ENCODE measurements at places on chromosomes 2 and 18.
A peak's percentile ranks its signal among the peaks of the same experiment; 100 is the strongest.

DNA sequence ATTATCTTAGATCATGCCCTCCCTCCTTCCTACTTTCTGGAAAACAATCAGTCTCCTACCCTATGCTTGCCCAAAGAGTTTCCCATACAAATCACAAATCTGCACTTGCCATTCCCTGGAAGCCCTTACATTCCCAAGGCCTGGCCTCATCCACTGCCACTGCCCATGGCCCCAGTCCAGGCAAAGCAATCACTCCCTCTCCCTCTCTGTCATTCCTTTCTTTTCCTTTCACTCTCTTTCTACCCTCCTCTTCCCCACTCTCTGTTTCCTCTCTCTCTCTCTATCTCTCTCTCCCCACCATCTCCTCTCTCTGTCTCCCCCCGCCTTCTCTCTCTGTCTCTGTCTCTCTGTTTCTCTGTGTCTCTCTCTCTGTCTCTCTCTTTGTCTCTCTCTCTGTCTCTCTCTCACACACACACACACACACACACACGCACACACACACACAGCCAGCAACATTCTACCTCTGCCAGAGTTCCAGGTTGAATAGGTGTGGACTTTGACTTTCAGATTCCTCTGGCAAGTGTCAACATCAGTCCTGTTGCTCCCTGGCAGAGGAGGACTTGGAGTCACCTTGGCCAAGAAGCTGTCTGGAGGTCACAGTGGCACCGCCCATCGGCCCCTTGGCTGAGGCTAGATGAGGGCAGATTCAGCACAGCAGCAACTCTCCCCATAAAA, 43.7 kb upstream of the NAT8 start:
- DNase-seq = no peak

GRCh38 chr2:28463211-28463816, 32.5 kb upstream of the PLB1 start:
- no peak for DNase-seq

GRCh38 chr2:10427618-10427949, 20.5 kb downstream of the ODC1 start:
- DNase-seq = no peak

- DNase-seq = no peak
Observed at GRCh38 chr18:6255116-6255705, 159.5 kb downstream of the L3MBTL4 start.

DNA sequence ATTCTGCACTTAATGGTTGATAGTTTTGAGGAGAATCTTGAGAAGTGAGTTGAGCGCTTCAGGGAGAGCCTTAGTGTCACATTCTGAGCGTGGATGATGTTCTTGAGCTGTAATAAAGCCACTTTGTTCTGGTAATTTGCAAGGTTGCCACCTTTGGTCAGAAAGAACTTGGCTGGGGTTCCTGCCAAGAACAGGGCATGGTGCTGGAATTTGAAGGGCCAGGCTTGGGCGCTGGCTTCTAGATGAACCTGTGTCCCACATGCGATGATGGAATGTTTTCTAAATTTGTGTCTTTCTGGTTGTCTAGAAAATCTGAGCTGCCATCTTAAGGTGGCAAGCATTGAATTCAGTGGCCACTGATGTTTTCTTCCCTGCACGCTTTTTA, 124.1 kb upstream of the EML6 start:
- DNase-seq = no peak

- no peak for DNase-seq
Observed at GRCh38 chr18:36812678-36813077, 16.1 kb downstream of the TPGS2 start.

DNA sequence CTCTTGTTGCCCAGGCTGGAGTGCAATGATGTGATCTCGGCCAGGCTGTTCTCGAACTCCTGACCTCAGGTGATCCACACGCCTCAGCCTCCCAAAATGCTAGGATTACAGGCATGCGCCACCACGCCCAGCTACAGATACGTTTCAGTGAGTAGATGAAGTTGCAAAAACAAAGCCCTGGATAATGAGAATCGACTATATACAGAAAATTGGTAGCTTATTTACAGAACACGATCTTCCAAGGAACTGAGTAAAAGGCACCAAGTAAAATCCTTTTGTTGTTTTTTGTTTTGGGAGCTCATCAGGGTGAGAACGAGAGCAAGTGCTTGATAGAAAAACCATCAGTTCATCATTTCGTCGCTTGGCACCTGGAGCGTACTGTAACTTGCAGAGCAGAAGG, 62.8 kb downstream of the MYCN start:
- no peak for DNase-seq

DNA sequence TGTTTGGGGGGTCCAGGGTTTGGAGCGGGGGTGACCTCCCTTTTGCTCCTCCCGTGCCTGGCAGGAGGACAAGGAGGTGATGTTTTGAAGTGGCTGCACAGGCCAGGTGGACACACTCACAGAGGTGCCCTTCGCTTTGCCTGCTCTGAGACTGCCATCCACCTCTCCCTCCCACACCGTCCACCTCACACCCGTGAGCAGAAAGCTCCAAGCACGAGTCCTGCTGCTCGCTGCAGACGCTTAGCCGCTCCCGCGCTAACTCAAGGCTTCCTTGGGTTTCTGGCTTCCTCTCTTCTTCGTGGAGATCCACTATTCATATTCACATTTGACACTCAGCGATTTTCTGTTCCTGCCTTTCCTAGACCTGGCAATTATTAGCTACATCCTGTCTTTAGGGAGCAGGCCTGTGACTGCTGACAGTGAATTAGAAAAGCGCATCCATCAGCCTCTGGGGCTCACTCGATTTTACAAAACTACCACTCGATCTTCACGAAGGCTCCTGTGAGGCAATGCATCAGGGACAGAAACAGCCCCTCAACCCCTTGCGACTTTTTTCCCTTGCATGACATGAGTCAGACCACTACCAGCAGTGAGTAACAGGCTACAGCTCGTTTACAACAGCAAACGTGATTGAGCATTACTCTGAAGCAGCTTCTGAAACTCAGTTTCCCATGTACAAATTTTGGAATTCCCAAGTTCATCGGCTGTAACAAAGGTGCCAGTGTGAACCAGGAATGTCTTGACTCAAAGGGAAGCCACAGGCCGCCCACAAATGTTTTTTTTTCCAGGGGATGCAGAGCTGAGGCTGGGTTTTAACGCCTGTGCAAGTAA, 238.7 kb upstream of the SOX11 start:
- DNase-seq = no peak

- no peak for DNase-seq
Observed at GRCh38 chr2:70552501-70553333, 909 bp downstream of the TGFA start.

DNA sequence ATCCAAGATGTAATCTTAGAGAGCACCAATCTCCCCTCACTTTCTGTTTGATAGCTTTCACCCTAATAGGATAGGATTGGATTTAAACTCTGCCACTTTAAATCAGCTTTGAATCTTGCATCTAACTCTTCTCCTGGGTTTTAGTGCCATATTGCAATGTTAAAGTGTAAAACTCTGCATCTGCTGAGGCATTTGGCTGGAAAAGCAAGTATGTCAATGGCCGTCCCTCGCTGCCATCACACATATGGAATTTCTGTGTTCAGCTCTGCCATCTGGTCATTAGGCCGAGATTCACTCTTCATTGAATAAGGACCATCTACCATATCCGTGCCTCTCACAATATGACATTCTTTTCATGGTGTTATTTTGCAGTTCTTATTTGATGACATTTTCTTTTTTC, 728.1 kb upstream of the PIK3C3 start:
- peak; percentile 25 for DNase-seq

GRCh38 chr2:55856936-55857335, 66.6 kb downstream of the EFEMP1 start:
- no peak for DNase-seq

DNA sequence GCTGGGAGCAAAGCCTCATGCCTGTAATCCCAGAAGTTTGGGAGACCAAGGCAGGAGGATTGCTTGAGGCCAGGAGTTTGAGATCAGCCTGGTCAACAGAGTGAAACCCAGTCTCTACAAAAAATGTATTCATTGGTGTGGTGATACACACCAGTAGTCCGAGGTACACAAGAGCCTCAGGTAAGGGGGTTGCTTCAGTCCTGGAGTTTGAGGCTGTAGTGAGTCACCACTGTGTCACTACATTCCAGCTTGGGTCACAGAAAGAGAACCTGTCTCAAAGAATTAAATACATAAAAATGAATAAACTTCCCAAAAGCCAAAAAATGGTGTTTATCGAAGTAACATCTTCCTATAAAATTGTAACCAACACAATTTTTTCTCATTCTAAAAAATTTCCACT, 568.1 kb upstream of the LINC00305 start:
- DNase-seq = no peak

DNA sequence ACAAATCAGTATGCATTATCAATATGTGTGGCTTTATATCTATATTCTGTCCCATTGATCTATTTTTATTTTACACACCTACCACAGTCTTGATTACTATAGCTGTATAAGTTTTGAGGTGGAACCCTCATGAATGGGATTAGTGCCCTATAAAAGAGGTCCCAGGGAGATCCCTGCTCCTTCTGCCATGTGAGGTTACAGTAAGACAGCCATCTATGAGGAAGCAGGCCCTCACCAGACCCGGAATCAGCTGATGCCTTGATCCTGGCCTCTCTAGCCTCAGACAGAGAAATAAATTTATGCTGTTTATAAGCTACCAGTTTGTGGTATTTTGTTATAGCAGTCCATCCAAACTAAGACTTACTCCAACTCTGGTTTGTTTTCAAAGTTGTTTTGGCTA, 54.9 kb downstream of the HNRNPLL start:
- no peak for DNase-seq

All from NCI-H446 treated with DMSO at 0.1 percent for 48 hours (cell line).